ENCODE measurements at places on chromosomes 2 and 18.

GRCh38 chr2:79771493-79771892 is 258.6 kb downstream of the CTNNA2 start:
- DNase-seq, result no peak

DNA sequence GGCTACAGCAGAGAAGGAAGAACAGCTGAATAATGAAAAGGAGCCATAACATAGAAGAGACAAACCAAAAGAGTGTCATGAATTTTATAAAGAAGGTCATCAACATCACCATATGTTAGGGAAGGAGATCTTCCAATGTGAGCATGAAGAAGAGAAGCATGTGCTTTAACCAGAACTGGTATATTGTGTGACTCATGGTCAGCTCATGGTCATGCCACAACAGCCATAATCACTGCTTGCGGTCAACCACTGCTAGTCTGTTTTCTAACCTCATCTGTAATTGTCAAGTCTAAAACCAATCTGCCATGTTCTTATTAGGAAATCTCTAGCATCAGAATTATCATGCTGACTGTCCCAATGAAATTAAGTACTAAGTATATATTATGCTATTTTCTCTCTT is 204.1 kb upstream of the VRK2 start:
- DNase-seq, result peak; percentile 29

DNA sequence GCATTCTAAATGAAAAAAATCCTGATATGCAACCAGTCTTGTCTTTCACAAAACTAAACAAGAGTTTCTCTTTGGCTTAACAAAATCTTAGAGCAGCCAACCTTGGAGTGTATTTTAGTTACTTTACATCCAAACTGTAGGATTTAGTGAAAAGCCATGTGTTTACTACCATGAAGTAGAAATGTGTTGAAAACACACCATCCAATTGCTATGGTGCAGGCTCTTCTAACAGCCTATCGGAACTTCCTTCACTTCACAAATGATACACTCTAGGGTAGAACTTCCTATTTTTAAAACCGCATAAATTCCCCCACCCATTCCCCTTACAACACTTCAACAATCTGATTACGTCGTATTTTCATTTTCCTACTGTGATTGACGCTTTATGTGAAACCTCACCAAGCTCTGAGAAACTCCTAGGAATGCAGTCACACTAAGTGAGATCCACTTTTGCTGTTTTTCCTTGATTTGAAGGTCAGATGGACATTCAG is 74.4 kb upstream of the MAP4K4 start:
- DNase-seq, result no peak

DNA sequence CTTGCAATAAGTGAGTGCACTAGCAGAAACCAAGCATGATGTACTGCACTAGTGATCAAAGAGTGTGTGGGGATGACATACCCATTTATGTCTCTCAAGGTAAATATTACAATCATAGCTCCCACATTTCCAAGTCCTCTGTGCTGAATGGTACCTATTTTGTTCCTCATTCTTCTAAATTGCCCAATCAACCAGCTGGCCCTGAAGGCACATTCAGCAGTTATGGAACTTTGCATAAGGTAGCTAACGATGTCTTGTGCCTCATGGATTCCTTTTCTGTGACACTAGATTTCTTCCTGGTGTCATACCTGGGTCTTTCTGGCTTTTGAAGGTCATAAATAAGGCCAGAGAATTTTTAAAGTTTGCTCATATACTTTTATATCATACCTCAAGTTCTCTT is 963.0 kb downstream of the SLC4A3 start:
- no peak for DNase-seq

GRCh38 chr18:75127143-75128021 is 81.6 kb downstream of the PTGR3 start:
- DNase-seq, result peak; percentile 66

DNA sequence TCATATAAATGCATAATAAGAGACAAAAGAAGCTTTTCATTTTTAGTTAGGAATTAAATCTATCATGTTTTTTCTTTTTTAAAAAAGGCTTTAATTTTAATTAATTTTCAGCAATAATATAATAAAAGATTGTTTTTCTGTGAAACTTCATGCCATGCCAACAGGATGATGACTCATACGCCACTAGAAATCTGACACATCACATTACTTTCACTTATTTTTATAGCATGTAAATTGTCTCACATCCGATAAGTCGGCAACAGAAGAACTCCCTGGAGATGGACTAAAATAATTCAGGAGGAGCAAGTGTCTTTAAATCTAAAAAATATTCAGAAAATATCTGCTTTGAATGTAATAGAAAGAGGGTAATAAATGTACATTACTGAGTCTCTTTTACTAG is 1024.2 kb upstream of the ACVR2A start:
- no peak for DNase-seq

- DNase-seq, result no peak
These were observed 50.0 kb upstream of the RFX8 start for GRCh38 chr2:101524806-101525430.

DNA sequence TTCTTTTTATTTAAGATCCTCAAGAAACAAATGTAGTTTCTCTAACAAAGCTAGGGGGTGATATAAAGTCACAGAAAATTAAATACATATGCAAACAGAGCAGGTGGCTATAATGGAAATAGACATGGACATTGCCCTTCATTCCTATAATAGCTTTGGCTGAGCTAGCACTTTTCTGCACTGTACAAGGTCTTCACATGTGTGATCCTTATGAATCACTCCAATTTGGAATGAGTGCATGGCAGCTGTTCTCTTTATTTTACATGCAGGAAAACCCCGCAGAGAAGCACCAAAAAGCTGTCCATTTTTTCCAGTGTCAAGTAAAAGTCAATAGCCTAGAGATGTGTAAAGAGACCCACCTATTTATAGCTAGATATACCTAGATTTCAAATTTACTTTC is 747.4 kb upstream of the SLC8A1 start:
- no peak for DNase-seq

GRCh38 chr18:13382366-13382953 is 163.9 kb downstream of the LDLRAD4 start:
- DNase-seq, result peak; percentile 77

GRCh38 chr18:44850001-44850400 is 169.3 kb downstream of the SETBP1 start:
- no peak for DNase-seq

- no peak for DNase-seq
These were observed 419.9 kb upstream of the HS6ST1 start for GRCh38 chr2:128738446-128739110.

DNA sequence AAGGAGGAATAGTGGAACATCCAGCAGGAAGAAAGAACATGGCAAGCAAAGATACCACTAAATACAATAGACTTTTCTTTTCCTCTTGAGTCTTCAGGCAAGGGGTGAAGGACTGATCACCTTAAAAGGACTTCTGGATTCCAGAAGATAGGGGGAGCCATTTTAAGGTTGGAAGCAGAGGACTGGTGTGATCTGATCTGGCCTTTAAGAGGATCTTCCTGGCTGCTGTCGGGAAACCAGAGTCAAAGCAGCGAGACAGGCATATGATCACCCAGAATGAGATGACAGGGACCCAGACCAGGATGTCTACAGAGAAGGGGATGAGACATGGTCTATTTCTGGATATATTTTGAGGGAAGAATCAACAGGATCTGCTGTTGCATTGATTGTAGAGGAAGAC is 558.0 kb downstream of the STK39 start:
- no peak for DNase-seq

- DNase-seq, result no peak
These were observed 154.5 kb downstream of the RTN4 start for GRCh38 chr2:54895730-54896129.

GRCh38 chr18:3692113-3692621 is 242.2 kb downstream of the TGIF1 start:
- no peak for DNase-seq

DNA sequence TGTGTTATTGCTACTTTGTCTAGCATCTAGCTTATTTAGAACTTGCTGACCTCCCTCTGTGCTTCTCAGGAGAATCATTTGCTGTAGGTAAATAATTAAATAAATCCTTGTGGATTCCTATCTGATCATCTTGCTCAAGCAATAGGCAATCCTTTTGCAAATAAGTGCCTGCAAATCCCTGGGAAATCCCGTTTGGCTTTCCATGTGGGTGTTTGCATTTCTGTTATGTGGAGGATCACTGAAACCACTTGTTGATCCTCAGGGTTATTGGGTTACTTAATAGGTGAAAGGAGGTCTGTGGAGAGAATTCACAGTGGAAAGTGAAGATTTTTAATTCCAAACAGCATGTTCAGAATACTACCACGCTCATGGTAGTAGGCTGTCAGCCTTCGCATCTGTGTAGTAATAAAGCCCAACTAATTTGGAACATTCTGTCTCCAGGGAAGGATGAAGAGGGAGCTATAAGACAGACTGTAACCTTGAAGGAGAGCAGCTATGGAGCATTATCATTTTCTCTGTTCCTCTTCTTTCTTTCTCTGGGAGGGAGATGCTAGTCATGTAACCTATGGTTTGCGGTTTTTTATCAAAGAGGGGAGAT is 72.5 kb downstream of the GULP1 start:
- DNase-seq, result no peak

DNA sequence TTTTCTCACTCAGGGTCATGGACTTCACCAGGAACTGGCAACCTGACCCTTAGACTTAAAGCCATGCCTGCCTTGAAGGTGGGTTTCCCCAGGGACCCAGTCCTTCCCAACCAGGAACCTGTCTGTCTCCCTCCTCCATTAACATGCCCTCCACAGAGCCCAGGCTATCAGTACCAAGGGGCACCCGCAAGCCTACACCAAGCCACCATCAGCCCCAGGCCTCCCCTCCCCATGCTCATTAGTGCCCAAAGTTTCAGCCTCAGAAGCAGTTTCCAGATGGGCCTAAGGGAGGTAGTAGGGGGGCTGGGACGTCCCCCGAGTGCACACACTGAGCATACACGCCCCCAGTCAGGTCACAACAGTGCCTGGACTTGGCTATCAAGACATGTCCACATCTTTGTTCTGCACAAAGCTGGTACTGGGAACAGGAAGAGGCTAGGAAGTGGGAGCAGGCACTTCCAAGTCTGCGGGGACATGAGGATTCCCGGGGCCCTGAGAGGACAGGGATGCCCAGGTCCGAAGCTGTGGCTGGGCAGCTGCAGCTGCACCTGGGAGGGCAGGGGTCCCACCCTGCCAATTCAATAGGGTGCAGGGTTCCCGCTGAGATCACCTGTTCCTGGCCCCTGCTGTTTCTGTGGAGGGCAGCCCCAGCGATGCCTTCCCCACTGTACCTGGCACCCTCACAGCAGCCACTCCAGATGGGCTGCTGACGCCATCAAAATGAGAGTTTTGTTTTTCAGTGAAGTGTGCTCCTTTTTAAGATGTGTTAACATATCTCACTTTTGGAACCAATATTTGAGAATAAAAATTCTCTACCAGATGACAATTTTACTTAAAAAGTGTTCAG is 731.4 kb downstream of the NR4A2 start:
- DNase-seq, result no peak

DNA sequence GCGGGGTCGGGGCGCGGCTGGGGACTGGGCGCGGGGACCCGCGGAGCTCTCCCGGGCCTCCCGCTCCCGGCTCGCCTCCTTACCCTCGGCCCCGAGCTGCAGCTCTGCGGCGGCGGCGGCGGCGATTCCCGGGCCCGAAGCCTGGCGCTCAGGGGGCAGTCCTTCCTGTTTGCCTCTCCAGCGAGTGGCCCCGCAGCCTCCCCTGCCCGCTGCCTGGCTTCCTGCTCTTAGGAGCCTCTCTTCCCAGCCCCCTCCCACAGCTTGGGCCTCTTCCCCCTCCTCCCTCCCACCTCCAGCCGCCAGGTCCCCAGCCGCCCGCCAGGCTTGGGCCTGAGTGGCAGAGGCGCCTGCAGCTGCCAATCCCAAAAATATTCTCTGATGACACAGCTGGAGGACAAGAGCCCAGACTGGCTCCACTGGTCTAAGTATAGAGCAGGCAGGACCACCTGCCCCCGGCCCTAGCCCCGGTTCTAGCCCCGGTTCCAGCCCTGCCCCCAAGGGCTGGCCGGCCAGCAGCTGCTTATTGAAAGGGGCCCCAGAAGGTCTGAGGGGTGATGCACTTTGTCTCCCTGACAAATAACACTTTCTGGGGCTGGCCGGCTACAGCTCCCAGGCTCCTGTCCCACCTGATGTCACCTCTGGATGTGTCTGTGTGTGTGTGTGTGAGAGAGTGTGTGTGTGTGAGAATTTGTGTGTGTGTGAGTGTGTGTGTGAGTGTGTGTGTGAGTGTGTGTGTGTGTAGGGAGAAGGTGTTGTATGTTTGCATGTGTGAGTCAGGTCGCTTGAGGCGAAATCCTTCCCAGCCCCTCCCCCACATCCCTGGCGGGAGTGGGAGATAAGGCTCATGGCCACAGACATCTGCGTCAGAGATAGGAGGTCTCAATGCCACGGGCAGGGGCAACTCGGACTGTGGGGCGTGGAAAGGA is at the start of gene OBSL1:
OBSL1 (minus strand) TSS at position 229 of the 926 bp plus-strand sequence. CDS start 307 bp downstream, outside the sequence.
- peak; percentile 92 for DNase-seq

GRCh38 chr2:190343089-190343535 is 277 bp upstream of the INPP1 start:
- DNase-seq, result no peak

DNA sequence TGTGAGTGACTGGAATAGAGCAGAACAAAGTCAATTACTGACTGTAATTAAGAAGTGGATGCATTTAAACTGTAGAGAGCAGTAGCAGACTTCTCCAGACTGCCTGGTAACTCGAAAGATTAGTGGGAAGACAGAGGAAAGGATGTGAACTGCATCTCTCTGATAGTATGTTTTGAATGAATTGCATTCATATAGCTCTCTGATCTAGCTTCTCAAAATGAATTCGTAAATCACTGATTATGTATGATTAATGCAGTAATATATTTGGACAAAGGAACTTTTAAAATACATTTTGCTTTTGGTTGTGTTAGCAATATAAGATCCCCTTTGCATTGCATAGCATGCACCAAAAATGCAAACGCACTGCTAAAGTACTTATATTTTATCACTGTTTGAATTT is 304.0 kb downstream of the ARHGAP15 start:
- no peak for DNase-seq

DNA sequence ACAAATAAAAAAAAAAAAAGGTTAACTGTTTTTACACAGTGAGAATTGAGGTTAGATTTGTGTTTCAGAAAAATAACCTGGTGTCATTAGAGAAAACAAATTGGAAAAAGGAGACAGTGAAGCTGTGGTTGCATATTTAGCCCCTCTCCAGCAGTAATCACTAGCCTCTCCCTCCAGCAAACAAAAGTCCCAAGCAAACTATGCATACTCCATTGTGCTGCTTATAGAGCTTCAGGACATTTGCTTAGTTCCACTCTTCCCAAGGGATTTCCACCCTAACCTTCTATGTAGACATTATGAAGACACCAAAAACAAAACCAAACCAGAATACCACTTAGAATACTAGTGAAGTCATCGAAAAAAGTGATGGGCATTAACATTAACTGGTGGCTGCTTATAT is 534.2 kb upstream of the CDH2 start:
- no peak for DNase-seq

GRCh38 chr2:48914477-48915089 is 159.1 kb upstream of the LHCGR start:
- DNase-seq, result no peak

DNA sequence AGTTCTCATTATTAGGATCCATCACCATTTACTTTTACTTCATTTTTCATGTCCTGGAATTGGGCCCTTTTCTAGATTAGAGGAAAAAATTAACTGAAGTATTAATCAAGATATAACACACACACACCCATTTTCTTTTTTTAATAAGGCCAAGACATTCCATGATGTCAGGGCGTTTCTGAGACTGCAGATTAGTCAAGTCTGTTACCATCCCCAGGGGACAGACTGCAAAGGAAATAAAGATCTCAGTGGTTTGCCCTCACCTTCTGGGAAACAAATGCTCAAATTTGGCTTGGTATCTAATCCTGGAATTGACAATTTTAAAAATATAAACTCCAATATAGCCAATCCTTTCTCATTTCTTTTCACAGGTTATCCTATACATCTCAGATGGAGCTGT is 27.4 kb downstream of the RMP24 start:
- no peak for DNase-seq
